ENCODE measurements at places on chromosomes 6 and 20.

GRCh38 chr6:154447954-154448353, 62.5 kb downstream of the CNKSR3 start:
- no peak for DNase-seq

DNA sequence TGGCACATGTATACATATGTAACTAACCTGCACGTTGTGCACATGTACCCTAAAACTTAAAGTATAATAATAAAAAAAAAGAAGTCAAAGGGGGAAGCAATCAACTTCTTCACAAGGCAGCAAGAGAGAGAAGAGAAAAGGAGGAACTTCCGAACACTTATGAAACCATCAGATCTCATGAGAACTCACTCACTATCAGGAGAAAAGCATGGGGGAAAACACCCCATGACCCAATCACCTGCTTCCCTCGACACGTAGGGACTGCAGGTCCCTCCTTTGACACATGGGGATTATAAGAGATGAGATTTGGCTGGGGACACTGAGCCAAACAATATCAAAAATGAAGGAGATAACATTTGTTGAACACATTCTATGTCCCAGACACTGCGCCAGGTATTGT, 94.8 kb upstream of the PHACTR1 start:
- no peak for DNase-seq

GRCh38 chr20:22559711-22560318, 24.6 kb downstream of the FOXA2 start:
- DNase-seq: no peak

DNA sequence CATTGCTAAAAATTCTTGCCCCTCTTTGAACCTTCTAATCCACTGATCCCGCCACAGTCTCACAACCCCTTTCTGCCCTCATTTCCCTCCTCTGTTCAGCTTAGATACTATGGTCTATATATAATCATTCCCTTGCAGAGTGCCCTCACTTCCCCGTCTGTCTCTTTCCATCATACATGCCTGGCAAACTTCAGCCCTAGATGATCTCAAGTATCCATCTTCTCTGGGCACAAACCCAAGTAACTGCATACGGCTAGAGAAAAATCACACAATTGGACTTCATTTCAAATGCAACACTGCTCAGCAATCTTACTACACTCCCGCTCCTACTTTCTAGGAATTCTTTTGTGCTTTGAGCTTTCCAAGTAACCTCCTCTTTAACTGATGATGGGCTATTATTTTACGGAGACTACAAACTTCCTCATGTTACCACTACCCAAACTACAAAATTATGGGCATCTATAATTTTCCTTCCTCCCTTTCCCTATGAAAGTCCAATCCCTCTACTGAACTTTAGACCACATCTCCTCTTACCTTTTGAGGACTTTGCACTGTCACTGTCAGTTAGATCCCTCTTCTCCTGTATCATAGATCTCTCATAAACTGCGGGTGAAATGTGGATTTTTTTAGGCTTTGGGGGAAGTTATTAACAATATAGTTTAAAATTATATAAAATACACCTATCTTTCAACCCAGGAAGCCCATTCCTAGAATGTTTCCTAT, 135.6 kb downstream of the BTBD9 start:
- no peak for DNase-seq

- no peak for DNase-seq
These were observed 24.3 kb upstream of the LSM14B start for GRCh38 chr20:62097881-62098407.

DNA sequence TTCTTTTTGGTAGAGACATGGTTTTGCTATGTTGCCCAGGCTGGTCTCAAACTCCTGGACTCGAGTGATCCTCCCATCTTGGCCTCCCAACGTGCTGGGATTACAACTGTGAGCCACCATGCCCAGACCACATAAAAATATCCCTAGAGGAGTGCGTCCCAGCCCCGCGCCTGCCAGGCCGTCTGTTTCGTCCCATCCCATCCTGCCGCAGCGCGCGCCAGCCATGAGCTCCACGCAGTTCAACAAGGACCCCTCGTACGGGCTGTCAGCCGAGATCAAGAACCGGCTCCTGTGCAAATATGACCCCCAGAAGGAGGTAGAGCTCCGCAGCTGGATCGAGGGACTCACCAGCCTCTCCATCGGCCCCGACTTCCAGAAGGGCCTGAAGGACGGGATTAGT, 16.6 kb upstream of the AMD1 start:
- DNase-seq: no peak

DNA sequence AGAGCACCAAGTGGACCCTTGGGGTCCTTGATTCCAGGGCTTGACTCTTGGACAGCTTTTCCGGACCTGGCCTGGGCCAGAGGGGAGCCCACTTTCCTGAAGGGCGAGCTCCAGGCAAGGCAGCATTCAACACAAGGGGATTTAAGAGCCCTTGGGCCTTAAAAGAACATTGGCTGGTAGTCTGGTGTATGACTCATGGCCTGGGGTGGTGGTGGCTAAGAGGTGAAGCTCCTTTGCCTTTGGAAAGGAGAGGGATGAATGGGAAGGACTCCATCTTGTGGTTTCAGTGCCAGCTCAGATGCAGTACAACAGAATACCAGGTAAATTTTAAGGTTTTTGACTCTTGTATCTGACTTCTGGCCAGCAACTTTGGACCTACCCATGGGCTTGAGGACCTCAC, 760.7 kb downstream of the GRIK2 start:
- no peak for DNase-seq

GRCh38 chr6:53857318-53858094, 62.7 kb downstream of the LRRC1 start:
- no peak for DNase-seq

DNA sequence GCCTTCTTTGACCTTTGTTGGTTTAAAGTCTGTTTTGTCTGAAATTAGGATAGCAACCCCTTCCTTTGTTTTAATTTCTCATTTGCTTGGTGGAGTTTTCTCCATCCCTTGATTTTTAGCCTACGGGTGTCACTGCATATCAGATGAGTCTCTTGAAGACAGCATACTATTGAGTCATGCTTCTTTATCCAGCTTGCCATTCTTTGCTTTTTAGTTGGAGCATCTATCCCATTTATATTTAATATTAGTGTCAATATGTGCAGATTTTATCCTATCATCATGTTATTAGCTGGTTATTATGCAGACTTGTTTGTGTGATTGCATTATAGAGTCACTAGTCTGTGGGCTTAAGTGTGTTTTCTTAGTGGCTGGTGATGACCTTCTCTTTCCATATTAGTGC, 622.2 kb downstream of the MMUT start:
- DNase-seq: no peak

DNA sequence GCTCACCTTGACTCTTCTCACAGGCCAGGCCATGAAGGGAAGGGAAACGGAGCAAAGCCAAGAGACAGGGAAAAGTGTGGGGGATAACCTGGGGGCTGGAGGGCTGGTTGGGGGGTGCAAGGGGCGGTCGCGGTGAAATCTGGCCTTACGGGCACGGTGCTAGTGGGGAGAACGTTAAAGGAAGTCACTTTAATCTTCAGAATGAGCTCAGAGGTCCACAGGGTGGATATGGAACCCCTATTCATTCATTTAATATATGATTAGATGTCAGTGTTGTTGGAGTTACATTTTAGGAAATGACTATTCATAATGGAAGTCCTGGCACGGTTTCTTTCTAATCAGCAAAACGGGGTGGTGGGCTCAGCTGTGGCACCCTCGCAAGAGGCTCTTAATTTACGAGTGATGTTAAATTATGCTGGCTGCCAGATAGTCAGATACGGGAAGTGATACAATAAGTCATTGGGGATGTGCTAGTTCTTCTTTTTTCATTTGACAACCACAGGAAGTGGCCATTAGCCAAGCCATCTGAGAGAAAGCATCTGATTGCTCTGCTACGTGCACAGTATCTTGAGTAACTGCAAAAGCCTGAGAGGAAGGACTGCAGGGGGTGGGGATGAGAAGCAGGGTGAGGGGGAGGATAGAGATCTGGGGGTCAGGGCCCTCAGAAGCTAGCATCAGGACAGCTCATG, 253.0 kb downstream of the QKI start:
- no peak for DNase-seq

DNA sequence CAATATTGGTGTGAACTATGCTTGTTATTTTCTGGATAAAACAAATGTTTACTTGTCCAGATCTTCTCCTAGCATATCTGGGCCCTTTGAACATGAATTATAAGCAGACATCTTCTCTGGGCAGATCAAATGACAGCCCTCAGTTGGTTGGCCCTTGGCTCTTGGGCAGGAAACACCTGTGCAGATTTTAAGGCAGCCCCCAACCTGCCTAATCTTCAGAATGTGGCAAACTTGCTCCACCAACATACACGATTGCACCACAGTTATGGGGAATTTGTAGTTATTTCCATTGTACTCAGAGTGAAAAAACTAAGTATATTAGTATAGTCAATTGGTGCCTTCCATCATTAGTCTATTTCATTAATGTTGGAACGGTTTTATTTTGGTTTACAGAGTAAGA, 94.9 kb upstream of the KCNK16 start:
- no peak for DNase-seq

DNA sequence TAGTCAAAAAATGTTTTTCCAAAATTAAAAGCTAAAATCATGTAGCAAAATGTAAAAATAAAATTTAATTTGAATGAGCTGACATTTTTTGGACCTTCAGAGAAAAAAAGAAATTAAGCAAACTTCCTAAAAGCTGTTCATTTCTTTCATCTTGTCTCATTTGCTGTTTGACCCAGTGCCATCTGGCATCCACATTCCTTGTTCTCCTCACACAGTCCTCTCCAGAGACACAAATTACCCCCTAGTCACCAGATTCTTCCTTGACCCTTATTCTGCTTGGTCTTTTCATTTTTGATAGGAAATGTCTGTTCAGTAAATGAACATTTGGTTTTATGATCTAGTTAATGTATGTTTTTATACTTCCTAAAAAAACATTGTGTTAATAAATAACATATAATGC, 55.2 kb downstream of the HDDC2 start:
- DNase-seq: no peak

DNA sequence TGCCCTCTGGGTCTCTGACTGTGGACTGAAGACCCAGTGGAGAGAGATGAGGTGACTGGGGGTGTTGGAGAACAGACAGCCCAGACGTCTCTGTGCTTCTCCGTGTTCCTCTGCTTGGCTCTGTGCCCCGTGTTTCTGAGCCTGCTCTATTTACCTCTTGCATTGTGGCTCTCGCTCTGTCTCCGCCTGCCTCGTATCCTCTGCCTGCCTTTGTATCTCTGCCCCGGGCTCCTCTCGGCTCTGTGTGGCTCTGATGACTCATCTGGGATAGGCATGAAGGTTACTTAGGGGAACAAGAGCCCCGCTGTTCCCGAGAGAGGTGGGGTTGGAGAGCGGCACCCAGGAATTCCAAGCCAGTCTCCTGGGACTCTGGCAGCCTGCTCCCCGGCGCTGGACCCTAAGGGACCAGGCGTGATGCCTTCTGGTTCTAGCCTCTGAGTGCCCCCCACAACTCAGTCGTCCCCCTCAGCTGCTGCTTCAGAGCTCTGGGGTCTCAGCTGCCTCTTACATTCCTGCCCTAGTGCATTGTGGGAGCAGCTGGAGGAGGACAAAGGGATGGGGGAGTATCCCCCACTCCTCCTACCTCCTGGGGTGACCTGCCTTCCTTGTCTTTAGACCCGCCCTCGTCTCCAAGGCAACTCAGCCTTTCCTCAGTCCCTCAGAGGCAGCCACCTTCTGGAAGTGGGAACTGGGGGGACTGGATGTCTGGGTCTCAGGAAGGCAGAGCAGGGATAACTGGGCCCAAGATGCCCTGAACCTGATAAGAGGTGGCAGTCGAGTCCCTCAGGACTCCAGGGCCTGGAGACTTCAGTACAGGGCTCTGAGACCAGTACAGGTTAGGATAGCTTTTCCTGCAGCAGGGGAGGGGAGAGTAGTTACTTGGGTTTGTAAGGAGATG, 1.9 kb downstream of the DDR1 start:
- no peak for DNase-seq

- DNase-seq: no peak
These were observed 11.5 kb downstream of the PSMG4 start for GRCh38 chr6:3270258-3270657.

DNA sequence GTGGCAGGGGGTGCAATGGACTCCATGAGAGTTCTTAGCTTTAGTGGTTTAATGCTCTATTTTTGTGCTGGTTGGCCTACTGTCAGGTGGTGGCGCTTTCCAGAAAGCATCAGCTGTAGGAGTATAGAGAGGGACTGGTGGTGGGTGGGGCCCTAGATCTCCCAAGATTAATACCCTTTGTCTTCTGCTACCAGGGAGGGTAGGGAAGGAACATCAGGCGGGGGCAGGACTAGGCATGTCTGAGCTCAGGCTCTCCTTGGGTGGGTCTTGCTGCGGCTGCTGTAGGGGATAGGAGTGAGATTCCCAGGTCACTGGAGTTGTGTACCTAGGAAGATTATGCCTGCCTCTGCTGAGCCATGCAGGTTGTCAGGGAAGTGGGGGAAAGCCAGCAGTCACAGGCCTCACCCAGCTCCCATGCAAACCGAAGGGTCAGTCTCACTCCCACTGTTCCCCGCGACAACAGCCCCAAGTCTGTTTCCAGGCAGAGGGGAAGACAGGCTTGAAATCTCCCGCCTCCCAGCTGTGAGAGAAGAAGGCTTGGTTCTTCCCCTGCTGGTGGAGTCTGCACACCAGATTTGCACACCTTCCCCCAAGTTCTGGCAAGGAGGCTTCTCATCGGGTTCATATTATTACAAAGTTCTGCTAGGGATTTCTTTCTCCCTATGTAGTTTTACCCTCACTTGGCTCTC, 46.7 kb upstream of the PKIB start:
- no peak for DNase-seq

- no peak for DNase-seq
These were observed 53.6 kb upstream of the BLCAP start for GRCh38 chr20:37581246-37581645.

- no peak for DNase-seq
These were observed 13.6 kb upstream of the C20orf144 start for GRCh38 chr20:33648396-33649004.

- DNase-seq: no peak
These were observed 31.2 kb upstream of the RIPK1 start for GRCh38 chr6:3036861-3037637.

DNA sequence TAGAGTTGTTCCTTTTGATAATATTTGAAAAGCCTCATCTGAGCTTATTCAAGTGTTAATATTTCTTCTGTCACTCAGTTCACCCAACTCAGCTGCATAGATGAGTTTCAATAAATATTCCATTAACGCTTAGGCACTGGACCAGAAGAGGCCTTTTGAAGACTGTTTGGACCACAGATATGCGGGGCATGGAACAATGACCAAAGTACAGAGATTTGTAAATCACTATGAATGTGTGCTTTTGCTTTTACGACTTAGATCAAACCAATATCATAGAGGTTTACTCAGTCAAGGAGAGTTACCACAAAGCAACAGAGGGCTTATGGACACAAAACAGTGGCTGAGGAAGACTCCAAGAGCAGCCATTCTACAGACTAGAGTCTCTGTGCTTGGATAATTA, 99.9 kb downstream of the RTN4IP1 start:
- DNase-seq: no peak

All from activated CD4-positive, CD25-positive, alpha-beta regulatory T cell treated with anti-CD3 and anti-CD28 coated beads, Interleukin-2, amount 50 U/mL, for 16 hours (primary cell).